Cerebellar nuclear complex (tissue), 1 donor: ENCODE measurements at places on chromosomes 13 and 19.

DNA sequence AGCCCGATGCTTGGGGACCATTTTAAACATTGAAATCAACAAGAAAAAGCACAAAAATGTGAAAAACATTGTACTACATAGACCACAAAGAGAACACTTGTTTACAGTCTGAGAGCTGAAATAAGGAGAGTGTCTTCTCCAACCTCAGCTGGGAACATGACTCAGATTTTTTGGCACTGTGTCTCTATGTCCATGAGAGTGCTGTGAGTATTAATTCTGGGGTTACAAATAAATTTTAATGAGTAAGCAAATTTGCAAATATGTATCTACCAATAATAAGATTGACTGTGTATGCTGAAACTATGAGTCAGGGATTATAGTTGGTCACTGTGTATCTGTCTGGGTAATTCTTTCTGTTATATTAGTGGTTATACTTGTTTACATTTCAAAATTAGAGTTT is 174.0 kb downstream of the DCT start:
- no peak for DNase-seq

GRCh38 chr19:310141-310651 is 19.0 kb upstream of the PLPP2 start:
- no peak for DNase-seq

- no peak for DNase-seq
Measured at GRCh38 chr13:40983725-40984667, 35.1 kb downstream of the ELF1 start.

DNA sequence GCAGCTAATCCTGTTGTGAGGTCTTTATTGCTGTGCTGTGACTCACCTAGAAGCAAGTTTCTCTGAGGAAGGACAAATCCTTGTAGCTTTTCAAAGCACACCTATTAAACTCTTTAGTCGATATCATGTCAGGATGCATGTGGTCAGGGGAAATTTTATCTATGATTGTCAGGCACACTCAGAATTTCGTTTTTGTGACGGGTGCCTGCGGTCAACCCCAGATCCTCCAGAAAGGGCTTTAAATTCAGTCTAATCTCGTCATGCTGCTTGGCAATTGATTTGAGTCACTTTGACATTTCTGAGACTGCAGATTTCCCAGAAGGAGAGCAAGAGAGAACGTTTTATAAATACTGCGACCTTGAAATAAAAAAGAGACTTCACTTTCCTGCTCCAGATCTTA is 316.9 kb downstream of the FGF9 start:
- no peak for DNase-seq

DNA sequence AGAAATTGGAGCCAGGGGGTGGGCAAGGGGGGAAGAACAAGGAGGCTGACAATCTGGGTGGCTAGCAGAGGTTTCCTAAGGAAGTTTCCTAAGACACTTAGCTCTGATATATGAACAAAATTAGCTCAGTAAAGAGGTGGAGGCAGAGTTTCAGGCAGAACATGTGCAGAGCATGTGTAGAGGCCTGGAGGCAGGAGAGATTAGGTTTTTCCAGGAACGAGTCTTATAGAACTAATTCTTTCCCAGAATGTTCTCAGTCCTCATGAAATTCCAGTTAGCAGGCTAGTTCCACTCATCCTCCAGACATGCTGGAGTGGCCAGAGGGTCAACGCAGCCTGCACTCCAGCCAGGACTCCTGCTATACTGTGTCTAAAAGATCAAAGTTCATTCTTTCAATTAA is 184.7 kb downstream of the LACC1 start:
- DNase-seq = no peak

DNA sequence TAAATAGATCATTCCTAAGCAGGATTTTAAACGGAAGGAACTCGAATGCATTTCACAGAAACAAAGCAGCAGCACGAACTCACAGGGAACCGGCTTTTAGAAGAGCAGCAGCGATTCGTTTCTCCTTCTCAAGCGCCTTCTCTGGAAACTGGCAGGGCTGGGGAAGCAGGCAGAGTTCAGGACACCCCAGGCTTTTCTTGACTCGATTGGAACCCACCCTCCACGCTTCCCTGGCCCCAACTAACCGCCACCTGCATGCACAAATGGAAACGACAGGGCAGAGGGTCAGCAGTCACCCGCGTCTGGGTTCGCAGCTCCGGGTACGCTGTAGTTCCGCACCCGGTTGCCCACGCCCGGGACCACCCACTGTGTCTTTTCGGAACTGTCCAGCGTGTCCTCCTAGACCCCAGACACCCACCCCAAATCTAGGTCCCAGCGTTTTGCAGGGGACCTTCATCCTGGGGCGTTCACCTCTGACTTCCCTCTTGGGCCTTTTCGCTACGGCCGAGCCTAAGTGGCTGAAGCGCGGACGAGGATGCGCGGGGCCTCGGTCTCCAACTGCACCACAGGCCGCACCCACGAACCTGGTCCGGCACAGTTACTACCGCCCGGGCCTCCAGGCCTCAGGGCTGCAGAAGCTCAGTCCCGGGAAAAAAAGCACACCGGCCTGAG is 500 bp downstream of the ZFP30 start:
- DNase-seq = no peak

DNA sequence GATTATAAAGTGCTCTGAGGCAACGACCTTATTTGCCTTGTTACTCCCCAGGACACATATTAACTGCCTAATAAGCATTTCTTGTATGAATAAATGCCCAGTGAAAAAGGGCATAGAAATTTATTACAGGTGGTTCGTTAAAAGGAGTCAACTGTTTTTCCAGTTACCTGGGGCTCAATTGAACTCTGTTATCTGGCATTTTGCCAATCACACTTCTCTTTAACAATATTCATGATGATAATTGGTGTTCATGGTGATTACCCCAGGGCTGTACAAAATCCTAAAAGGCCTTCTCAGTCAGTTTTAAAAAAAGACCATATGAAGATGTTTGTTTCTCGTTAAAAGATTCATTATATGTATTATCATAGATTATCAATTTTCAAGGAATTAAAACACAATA is 57.1 kb downstream of the KL start:
- DNase-seq = no peak

- no peak for DNase-seq
Measured at GRCh38 chr13:55062662-55063061, 2034.0 kb downstream of the OLFM4 start.

DNA sequence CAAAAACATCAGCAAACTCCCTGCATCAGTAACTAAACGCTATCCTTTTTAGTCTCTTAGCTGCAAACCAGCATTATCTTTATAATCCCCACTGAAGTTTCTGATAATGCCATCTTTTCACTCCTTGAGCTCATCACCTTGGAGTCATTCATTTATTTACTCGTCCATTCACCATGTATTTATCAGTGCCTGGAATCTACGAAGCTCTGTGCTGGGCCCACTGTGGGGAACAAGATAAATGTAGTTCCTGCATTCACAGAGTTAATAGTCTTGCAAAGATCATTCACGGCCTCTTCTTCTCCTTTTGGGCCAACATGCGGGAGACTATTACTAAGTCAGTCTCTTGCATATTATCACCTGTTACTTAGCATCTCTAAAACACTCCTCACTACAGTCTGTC is 89.4 kb downstream of the HS6ST3 start:
- no peak for DNase-seq

DNA sequence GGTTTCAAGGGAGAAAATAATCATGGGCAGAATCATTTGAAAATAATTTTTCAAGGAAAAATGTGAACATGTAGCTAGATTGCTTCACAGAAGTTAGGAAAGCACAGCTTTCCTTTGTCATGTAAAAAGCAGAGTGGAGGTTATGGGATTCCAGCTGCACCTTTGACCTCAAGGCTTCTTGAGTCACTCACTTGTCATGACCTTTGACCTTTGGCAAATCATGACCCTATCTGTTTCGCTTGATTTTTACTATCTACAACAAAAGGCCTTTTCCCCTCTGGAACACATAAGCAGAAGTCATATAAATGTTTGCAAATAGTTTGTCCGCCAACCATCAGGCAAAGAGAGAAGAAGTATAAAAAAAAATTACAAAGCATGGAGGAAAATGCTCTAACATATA is 210.7 kb upstream of the MIR17HG start:
- DNase-seq = no peak

DNA sequence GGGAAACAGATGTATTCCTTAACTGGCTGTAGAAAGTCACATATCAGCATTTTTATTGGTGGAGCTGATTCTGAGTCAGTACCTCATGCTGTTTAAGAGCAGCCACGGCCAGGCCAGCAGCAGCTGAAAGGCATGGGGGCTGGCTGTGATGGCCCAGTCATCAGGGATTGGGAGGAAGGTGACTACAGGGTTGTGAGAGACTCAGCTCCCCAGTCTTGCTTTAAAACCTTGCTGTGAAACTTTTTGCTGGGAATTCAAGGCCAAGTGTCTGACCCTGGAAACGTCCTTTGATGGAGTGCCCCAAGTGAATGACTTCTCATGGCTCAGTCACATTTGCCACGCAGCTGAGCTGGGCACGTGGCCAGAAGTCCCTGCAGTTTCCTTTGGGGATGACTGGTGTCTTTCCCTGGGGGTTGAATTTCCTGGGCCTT is 39.1 kb upstream of the RNF113B start:
- DNase-seq = no peak

DNA sequence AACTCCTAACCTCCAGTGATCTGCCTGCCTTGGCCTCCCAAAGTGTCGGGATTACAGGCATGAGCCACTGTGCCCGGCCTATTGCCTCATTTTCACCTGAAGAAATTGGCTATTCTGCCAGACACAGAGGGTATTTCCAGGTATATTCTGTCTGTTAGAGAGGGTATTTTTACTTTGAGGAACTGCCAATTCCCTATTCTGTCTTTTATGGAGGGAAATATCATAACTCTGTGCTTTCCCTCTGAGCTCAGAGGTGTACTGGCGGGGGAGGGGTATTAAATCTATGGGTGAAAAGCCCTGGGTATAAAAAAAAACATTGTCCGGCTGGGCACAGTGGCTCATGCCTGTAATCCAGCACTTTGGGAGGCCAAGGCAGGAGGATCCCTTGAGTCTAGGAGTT is 24.8 kb downstream of the TSKS start:
- DNase-seq = no peak

DNA sequence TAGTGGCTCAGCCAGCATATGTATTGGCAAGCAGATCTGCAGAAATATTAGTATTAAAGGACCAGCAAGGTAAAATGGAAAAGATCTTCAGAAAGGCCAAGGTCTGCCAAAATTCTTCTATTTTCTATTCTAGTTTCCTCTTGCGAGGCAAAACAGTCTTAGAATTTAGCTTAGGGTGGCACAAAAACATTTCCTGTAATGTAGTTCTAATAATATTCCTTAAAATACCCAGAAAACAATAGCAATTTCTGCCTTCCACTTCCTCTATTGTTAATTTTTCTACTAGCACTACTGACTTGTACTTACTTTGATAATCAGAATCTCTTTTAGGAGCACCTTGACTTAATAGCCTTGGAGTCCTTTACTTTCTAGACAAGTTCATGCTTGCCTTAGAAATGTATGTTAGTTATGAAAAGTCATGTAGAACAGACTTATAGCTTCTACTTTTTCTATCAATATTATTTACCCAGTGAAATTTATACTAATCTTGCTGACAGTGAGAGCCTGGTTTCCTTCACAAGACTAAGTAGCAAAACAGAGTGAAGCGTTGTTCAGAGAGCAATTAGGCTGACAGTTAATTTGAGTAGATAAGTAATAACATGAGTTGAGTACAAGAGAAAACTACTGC is 23.9 kb upstream of the LPAR6 start:
- DNase-seq = no peak

DNA sequence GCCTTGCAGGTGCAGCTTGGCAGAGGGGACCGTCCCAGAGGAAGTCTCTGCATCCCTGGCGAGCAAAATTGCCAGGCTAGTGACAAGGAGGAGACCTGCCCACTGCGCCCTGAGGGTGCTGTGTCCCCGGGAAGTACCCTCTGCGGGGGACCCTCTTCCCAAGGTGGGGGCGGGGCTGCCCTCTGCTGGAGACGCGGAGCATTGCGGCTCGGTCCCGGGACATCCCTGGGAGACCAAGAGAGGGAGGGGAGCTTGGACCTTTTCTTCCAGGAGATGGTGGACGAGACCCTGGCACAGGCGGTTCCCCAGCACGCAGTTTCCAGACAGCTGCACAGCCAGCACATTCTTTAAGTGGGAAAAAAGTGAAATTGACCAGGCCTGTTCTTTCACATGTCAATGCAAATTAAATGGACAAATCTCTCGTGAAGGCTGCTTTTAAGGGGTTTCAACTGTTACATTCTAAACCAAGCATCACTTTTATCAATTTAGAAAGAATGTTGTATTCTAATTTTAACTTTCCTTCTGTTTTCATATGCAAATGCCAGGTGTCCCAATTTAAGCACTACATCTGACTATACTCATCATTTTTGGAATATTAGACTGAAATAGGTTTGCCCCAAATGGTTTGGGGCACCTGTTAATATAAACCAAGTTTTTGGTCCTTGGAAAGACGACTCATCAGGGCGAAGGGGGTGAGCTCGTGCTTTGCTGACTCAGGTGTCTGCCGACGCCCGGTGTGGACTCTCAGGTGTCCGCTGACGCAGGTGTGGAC is 60.7 kb downstream of the MCF2L start:
- no peak for DNase-seq

DNA sequence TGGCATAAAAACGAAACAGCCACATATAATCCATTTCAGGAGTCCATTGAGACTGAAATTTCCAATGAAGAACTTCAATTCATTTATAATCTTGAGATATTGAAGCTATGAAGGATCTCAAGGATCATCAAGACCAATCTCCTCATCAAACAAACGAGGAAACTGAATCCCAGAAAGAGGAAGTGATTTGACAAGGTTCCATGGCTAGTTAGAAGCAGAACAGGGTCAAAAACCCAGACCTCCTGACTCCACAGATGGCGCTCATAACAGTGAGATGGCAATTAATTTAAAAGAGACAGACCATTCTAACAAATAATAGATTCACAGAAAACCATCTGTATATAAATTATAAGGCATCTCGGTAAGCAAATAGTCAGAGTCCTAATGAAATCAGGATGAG is 229.7 kb downstream of the KCTD12 start:
- DNase-seq = no peak

DNA sequence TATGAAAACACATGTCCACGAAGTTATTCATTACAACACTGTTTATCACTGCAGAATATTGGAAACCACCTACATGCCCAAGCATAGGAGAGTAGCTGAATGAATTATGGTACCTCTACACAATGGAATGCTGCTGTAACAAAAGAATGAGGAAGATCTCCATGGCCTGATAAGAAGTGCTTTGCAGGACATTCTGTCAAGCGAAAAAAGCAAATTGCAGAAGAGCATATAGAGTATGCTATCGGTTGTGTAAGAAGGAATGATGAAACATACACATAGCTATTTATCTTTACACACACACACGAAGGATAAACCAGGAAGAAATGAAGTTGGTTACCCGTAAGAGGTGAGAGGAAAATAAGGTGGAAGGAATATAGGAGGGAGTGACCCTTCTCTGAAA is 37.5 kb upstream of the CEACAM20 start:
- no peak for DNase-seq

- DNase-seq = no peak
Measured at GRCh38 chr19:48551437-48552302, at the start of gene SULT2B1. TSS of gene SULT2B1 (plus strand) at chr19:48552172. CDS start at chr19:48552253, 81 bp downstream.

DNA sequence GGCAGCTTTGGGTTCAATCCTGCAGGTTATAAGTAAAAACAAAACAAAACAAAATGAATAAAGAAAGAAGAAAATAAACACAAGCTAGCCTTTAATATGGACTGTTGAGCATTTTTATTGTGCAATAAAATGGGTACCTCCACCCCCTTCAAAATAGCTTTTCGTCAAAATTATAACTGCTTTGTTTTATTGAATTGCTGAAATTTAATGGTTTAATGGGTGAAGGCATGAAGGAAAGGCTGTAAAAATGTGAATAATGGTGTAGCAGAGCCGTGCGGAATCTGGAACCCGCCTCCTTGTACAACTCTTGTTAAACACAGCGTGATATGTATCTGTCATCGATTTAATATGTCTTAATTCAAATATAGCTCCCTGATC is 2.2 kb upstream of the ZIC5 start:
- no peak for DNase-seq
